Fibroblast of villous mesenchyme (primary cell): ENCODE measurements at places on chromosomes 16 and 17.
A peak's percentile ranks its signal among the peaks of the same experiment; 100 is the strongest.

GRCh38 chr16:8877894-8878522 is 4.1 kb upstream of the LITAFD start:
- DNase-seq, result no peak

DNA sequence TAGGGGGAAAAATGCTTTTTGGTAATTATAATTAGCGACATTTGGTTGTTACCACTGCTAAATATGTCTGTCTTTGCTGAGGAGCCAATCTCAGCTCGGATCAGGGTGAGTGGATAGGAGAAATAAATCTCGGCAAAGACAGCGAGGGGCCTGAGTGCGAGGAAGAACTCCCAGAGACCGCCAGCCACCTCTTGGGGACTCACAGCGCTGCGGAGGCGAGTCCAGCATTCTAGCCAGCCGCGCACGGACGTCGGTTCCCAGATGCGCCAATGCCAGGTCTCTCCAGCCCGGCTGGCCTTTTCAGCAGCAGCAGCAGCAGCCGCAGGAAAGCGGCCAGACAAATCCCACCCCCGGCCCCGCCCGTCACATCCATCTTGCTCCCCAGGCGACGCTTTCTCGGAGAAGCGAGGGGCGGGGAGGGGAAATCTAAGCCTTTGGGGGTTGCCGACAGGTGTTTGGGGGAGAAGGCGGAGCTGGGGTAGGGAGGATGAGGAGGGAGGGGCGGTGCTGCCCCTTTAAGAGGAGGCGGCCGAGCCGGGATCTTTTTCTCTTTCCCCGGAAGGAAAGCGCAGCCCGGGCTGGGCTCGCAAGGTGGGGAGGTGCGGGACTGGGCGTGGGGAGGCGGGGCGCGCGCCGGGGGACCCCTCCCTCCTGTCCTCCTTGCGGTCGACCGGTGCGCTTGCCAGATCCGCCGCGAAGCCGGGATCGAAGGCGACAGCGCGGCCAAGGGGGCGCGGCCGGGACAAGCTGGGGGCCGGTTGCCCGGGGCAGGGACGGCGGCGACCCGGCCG is at the start of gene ITGA3:
ITGA3 (plus strand) TSS at position 685 of the 791 bp plus-strand sequence. CDS start 330 bp downstream, outside the sequence.
- DNase-seq, result peak; percentile 90

- no peak for DNase-seq
These were observed 97.9 kb downstream of the MAP2K4 start for GRCh38 chr17:12118617-12119016.

DNA sequence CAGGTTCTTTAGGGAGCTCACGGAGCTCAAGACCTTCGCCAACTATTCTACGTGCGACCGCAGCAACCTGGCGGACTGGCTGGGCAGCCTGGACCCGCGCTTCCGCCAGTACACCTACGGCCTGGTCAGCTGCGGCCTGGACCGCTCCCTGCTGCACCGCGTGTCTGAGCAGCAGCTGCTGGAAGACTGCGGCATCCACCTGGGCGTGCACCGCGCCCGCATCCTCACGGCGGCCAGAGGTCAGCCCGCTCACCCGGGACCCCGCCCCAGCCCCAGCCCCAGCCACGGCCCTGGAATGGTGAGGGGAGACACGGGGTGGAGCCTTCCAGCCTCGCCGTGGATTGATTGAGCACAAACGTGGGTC is 13.5 kb downstream of the SARM1 start:
- DNase-seq, result no peak

- DNase-seq, result peak; percentile 84
These were observed 25.0 kb downstream of the HOXB1 start for GRCh38 chr17:48505788-48506187.
